Endothelial cell (in vitro differentiated cells): ENCODE measurements at places on chromosomes 7 and 10. TPM values are rescaled to one million over a fixed set of nuclear protein-coding genes. Genes with fewer than 3 reads are reported as not detected.

- DNase-seq: no peak
These were observed 163.2 kb downstream of the DKK1 start for GRCh38 chr10:52477305-52477704.

NXPH1 gene
- not detected for total RNA-seq

DNA sequence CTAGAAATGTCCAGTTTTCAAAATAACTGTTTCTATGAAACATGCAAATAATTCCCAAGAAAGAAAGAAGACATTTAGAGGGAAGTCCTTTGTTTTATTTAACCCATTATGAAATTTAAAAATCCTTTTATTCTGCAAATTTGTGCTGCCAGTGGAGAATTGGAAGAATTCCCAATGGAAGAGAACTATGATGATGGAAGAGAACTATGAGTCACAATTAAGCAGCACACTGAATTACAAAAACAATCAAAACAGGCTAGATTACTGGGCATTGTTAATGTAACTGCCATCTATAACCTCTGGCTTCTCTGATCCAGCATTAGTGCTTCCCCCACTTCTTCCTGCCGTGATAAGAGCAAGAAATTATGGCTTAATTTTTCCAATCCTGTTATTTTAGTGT, 126.2 kb upstream of the FEZF1 start:
- no peak for DNase-seq

METTL27 gene
- 6.1 TPM for total RNA-seq

DNA sequence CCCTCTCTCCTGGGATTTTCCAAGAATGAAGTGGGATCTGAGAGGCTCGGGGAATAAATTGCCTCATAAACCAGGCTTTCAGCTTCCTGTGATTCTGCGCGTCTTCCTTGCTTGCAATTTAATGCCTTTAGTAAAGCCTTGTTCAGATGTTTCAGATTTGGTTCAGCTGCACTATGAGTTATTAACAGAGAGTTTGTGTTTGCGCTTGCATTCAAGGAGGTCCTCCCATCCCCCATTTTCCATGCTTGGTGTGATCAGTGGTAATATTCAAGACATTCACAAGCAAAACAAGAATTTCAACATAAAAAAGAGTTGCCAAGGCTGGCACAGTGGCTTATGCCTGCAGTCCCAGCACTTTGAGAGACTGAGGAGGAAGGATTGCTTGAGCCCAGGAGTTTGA, 1068.9 kb downstream of the TYW1 start:
- DNase-seq: no peak

DNA sequence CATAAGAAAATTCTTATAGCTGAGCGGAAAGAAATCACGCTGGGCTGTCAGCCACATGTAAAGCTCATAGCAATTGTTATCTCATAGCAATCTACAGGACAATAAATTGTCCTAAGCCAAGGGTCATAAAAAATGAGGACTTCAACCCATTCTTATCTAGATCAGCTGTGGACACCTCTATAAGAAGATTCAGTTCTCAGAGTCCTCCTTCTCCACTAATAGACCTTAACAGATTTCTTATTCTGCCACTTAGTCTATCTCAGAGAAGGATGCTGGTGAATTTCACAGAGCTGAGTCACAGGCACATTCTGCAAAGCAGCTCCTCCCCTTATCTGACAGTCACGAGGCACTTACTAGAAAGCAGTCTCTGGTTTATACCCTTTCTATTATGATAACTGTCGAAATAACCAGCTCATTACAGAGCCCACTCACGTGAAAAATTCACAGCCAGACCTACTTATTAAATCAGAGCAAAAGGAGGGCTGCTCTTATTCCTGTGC, 185.3 kb upstream of the PCLO start:
- no peak for DNase-seq

DNA sequence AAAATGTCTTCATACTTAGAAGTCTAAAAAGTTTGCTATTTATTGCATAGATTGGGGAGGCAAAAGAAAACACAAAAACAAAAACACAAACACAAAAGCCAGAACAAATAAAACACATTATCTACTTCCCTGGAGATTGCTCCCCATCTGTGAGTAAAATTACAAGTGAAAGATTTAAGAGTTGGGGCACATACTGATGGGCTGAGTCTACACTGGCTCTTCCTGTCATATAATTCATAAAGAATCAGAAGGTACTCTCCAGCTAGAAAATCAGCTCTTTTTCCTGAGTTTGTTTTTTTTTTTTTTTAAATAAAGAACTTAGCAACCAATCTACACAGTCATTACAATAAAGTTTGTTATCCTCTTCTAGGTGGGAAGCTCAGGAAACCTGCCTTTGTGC, 192.4 kb upstream of the LRRN3 start:
- DNase-seq: no peak

ADCYAP1R1 gene
- 39.3 TPM for total RNA-seq

DNA sequence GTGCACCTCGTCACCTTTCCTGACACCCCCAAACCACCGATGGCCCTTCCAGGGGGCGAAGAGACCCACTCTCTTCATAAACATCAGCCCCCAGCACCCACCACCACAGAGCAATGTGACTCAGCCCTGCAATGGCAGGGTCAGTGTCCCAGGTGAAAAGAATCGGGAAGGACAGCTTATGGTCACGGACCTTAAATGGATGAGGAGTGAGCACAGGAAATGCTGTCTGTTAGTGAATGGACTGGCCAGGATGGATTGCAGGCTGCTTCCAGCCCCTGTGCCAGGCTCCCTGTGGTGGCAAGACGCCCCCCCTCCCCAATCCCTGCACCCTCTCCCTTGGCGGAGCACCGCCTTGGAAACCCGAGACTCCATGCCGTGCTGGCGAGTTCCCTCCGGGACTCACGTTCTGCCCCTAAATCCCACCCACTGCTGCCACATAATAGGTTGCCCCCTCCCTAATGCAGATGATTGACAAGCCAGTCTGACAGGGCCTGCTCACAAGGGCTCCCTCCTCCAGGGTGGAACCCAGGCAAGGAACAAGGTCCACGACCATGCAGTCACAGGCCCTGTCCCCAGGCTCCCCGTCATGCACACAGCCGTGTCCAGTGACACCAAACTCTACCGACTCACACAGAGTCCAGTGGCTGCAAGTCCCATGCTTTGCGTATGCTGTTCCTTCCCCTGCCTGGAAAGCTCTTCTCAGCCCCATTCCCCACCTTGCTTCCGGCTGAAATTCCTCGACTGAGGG, 7.3 kb downstream of the ASB13 start:
- no peak for DNase-seq

DNA sequence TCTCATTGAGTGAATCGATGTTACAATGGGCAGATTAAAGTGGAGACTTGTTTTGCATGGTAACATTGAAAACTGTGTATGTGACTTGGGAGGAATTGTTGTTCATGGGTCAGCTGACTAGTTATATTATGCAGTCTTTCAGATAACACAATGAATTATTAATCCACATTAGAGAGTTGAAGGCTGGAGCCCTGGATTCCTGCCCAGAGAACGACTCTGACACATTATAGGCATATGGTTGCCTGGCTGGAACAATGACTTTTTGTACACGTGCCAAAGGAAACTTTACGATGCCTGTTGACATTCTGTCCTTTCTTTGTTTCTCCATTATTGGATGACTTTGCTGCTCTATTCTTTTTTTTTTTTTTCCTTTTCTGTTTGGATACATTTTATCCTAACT, 52.3 kb upstream of the TMEM229A start:
- DNase-seq: no peak

EIF3B gene
- total RNA-seq: 125 TPM

CRHR2 gene
- 0.38 TPM for total RNA-seq

- DNase-seq: no peak
These were observed 49.0 kb downstream of the PSMC2 start for GRCh38 chr7:103396471-103396870.

DNA sequence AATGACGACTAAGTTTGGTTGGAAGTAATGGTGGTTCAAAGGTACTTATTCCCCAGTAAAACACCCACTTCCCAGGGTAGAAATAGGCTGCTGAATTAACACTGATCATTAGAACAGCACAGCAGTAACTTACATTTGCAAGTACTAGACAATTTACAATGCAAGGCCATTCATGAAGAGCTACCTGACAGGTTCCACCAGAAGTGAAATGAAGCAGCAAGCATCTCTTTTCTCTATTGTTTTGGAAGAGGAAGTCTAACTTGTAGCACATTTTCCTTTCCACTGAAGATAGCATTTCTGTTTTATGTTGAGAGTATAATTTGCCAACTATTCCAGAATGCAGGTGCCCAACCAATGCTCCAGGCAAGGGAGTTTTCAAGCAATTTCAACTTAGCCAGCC, 145.9 kb downstream of the CREB5 start:
- no peak for DNase-seq

DNA sequence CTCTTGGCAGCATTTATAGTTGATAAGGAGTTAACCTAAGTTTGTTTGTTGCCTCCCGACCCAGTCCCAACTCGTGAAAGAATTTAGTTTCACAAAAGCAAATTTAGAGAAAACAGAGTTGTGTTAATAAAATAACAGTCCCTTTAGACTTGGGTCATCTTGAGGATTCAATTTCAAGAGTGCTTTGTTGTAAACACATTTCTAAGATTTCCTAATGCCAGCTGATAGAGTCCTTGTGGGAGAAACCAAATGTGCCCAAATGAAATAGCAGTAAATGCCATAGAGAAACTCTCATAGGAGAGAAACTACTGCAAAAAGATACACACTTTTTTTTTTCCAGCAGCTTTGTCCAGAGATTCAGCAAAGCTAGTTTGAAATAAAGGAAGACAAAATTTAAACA, 211.3 kb upstream of the BMPER start:
- DNase-seq: no peak

DNA sequence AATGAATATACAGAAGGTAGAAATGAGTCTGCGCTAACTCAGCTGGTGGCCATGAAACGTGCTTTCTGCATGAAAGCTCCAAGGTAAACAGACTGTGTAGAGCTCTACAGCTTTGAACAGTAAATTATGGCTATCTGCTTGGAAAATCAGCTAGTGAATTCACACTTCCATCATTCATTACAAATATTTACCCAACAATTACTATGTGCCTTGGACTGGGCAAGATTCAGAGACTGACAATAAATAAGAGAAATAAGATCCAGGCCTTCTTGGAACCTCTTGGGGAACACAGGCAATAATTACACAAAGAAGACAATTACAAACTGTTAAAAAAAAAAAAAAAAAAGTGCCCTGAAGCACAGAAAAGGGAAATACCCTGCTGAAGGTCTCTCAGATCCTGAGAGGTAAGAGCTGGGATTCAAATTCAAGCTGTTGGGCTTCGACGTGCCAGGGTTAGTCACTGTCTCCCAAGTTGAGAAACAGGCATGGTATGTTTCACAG, 15.8 kb downstream of the TSPAN12 start:
- no peak for DNase-seq

CDH23 gene
- 0.54 TPM for total RNA-seq

DNA sequence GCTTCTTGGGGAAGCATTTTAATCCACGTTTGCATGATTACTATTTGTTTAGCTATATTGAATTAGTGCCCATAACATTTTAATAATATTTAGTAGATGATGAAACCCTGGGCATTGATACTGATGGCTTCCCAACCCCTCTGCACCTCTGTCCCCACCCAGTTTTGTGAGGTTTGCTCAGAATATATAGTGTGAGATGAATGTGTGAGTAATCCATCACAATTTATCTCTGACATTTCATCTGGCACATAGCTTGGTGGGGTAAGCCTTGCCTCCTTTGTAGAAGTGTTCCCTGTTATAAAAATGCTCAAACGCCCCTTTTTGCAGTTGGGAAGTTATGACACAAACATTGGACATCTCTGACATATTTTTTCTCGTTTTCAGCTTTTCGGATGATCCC, 104.2 kb downstream of the WNT2 start:
- no peak for DNase-seq

DNA sequence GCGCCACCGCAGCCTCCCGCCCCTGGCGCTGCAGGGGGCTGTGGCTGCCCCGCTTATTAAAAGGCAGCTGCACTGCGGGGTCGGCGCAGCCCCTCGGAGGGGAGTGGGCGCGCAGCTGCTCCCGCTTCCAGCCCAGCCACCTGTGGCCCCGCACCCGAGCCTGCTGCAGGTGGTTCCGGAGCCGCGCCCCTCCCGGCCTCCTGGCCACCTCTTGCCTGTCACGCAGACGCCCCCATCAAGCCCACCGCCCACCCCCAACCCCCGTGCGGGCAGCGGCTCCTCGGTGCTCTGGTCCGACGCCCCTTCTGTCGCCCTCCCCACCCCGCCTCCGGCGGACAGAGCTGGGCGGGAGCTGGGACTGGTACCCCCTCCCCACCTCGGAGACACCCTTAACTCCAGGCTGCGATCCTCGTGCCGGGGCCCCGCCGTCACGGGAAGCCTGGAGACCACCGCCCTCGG, 549 bp downstream of the CALY start:
- no peak for DNase-seq

DNA sequence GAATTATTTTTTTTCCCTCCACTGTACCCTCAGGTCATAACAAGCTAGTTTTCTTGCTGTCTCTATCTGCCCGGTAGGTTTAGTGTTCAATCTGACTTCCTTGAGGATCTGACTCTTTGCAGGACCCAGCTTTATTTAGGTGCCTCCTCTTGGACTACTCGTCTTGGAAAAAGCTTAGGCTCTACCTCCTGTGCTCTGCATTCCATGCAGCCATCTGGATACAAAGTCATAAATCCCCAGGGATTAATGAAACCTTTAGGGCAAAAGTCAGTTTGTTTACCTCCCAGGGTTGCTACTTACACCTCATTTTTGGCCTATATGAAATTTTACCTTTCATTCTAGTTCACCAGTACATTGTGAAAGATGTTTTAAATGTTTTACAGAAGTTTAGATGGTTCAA, 8.0 kb downstream of the STAG3 start:
- no peak for DNase-seq

DNA sequence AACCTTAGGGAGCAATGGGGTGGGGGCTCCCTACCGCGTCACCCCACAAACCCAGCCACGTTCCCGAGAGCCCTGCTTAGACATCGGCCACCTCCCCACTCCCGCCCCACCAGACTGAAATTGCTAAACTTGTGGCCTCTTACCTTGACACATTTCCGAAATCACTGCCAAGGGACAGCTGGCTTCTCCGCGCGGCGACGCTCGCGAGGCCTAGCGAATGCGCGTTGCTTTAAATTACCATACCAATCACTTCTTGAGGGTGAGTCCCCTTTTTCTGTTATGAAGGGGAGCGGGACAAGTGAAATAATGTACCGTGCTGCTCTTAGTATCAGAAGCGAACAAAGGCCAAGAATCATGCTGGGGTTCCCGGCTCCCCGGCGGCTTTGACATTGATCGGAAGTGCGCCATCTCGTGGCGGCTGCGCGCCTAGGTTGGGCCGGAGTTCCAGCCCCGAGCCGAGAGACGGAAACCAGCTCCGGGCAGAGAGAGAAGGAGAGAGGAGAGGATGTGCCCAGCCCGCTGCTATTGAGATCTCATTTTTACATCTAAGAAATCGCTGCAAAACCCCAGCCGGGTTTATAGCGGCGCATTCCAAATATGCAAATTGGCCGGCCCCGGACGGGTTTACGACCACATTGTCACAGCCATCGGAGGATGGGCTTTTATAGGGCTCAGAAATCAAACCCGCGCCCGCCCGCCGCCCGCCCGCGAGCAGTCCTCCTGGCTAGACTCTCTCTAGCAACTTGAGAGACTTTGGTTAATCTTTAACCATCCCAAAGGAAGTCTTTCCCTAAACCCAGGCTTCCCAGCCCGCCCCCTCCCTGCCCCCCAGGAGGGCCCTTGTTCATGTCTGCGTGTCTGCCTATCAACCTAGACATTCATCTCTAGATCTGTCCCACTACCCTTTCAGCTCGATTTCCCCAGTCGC, 5.3 kb downstream of the HOXA11 start:
- DNase-seq: peak; percentile 80
